NCI-H187 treated with DMSO at 0.1 percent for 48 hours (cell line): ENCODE measurements at places on chromosomes 7 and 10.

DNA sequence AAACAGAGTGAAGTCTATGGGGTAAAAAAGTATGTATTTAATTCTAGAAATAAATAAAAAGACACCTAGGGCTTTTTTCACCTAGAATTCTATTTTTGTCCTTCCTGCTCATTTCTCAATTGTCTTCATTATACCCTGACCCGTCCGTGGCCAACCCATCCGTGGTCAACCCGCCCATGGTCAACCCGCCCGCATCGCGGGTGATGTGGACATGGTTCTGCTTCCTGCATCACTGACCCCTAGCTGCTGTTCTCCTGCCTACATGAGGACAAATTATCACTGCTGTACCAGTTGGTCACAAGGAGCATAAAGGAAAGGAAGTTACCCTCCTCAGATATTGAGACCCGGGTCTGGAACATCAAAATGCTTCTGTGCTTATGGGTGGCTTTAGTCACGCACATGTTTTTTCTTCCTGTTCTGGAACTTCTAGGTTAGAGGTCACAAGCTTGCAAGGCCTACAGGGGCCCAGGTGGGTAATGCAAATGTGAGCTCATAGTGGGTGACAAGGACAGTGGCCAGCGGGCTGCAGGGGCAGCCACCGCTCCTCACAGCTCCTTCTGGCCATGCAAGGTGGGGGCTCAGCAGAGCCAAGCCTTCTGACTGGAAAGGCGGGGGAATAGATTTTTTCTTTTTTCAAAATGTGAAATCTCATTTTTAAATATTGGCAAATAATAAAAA is 15.5 kb downstream of the CAMK2G start:
- DNase-seq, result no peak

DNA sequence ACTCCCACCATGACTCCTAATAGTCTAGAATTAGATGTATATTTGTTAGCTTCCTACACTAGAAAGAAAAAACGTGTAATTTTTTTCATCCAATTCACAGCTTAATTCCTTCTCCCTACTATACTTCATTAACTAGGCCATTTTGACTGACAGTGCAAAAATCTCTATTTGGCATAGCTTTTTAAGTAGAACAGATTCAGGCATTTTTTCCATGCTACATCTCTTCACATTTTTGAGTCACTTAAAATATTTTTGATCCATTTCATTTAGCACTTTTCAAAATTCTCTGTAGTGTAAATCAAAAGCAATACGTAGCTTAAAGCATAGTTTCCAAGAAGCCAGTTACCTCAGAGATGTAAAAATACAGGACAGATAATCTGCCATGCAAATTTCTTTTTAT is 391.1 kb upstream of the NPVF start:
- no peak for DNase-seq

DNA sequence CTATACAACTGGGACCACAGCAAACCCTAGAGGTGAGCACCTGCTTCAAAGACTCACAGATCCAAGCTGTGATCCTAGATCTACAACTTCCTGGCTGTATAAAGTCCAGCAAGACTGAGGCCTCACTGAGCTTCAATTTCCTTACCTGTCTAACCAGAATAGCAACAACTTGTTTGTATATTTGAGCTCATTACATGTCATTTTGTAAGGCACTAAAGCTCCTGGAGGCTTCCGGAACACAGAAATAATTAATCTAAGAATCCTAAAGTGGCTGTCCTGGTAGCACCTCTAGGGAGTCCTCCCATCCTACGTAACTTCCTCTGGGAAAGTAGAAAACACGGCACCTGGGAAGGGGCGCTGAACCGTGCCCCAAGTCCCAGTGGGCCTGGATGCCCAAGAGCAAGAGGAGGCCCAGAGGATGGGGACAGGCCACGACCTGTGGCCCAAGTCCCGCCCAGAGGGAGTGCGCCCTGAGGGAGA is 39.4 kb downstream of the HK1 start:
- DNase-seq, result no peak

DNA sequence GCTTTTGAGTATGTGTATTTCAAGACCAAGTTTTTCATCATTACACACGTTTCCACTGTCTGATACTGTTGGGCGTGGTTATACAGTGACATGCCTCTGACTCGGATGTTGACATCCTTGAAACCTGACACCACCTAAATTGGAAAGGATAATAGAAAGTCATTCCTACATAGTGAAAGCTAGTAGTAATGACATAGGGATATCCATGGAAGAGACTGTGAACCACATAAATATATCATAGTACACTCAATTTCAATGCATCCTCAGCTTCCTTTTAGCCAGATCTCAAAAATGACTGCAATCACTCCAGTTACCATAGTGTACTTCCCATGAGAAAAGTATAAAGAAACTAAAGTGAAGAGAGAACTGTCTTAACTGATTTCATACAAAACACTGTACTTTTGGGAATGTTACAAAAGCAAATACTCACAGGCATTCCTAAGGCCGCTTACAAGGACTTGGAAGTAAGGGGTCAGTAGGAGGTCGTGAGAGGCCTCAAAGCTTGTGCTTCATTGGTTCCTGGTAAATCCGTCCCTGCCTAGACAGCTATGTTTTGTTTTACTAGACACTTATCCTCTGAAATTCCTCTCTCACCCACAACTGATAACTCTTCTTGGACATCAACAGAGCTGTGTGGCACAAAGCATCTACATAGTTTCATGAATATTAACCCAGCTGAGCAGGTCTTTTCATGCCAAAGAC is 71.8 kb upstream of the VWDE start:
- DNase-seq, result no peak
